Foreskin keratinocyte (primary cell): ENCODE measurements at places on chromosomes 16 and 17. TPM values are rescaled to one million over a fixed set of nuclear protein-coding genes. Genes with fewer than 3 reads are reported as not detected.

DNA sequence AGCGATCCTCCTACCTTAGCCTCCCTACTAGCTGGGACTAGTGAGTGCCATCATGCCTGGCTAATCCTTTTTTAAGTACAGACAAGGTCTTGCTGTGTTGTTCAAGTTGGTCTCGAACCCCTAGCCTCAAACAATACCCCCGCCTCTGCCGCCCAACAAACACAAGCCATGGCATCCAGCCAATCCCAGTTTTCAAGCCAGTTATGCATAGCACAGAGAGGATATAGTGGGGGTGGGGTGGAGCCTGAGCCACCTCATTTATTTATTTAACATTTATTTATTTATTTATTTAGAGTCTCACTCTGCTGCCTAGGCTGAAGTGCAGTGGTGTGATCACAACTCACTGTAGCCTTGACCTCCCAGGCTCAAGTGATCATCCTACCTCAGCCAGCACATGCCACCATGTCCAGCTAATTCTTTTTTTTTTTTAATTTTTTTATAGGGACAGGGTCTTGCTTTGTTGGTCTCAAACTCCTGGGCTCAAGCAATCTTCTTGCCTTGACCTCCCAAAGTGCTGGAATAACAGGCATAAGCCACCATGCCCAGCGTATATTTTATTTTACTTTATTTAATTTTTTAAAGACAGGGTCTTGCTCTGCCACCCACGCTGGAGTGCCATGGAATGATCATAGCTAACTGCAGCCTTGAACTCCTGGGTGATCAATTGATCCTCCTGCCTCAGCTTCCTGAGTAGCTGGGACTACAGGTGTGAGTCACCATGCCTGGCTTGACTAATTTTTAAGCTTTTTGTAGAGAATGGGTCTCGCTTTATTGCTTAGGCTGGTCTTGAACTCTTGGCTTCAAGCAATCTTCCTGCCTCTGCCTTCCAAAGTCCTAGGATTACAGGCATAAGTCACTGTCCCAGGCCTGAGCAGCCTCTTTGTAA lies 26.2 kb upstream of the KLHL11 start:
- DNase-seq: no peak

GRCh38 chr17:83064021-83064731 lies 15.2 kb upstream of the METRNL start:
- DNase-seq: no peak

The NAGS gene
- polyA plus RNA-seq: 15.8 and 17.9 TPM in 2 replicates

The C16orf92 gene
- not detected in 2 replicates for polyA plus RNA-seq

DNA sequence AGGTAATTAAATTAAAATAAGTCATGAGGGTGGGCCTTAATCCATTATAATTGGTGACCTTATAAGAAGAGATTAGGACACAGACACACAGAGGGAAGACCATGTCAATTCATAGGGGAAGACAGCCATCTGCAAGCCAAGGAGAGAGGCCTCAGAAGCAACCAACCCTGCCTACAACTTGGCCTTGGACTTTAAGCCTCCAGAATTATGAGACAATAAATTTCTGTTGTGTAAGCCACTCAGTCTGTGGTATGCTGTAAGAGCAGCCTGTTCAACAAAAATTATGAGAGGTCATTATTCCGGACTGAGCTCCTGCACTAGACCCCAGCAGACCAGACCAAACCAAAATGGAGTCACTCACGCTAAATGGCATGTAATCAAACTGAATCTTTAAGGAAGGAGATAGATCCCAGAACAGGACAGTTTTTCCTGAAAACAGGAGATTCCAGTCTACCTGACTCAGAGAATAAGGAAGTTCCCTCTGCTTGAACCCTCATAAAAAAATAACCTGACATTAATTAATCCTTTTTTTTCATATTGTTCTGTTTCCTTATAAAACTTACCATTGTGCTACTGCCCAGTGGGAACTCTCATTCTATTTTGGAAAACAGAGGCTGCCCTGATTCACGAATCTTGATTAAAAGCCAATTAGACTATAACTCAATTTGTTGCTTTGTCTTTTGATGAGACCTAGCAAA lies 74.3 kb downstream of the DNAH3 start:
- no peak for DNase-seq

The ARSG gene
- 0.16 and 0.29 TPM in 2 replicates for polyA plus RNA-seq

- no peak for DNase-seq
Measured at GRCh38 chr17:82613283-82614094, 34.8 kb downstream of the WDR45B start.

DNA sequence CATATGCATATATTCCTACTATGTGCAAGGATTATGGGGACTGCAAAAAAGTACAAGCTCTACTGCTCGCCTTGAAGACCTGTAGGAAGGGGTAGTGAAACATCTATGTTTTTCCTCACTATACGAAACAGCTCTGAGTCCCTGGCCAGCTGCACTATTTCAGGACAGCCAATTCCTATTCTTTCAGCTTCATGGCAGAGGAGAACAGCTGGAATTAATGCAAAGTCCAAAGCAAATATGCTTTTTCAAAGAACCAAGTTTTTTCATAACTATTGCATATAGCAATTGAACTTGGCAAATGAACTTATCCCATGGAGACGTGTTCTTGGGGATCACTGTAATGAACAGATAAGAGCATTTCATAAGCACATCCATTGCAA lies 122.3 kb downstream of the SPACA3 start:
- no peak for DNase-seq

DNA sequence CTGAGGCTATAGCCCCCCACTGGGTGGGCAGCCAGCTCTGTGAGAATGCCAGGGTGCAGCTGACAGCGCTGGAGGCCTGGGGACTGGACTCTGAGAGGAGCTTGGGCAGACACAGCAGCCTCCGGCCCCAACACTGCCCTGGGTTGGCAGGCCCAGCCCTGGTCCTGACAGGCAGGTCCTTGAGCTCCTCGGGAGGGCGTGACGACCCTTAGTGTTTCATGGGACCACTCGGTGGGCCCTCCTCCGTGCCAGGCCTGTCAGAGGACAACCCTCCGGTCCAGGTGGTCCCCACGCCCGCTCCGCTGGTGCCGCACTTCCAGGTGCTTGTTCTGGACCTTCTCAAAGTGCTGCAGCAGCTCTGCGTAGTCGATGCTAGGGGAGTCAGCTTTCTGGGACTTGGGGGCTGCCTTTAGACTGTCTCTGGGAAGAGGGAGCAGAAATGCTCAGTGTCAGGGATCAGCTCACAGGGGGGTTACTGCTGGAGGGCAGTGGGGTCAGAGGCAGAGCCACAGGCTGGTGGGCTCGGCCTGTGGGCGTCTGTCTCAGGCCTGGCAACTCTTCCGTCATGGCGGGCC lies 1.9 kb upstream of the MTSS2 start:
- DNase-seq: no peak

GRCh38 chr17:28078341-28079229 lies 36.1 kb downstream of the NLK start:
- no peak for DNase-seq

DNA sequence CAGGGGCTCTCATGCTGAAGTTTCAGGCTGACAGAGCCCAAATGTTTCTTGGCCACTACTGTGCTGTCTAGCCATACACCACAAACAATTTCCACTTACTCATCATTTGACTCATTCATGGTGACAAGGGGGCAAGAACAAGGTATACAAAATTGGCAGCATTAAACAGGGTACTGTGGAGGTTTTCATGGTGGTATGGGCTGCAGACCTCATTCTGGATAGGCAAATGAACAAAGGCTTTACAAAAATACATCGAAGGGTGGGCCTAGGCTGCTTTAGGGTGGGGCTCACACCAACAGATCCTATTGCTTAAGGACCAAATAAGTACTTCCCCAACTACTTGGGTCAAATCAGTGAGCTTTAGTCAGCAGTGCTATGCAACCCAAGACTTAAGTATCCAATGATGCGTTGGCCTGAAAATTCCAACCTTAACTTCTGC lies 53.0 kb downstream of the N4BP1 start:
- DNase-seq: peak; percentile 55

GRCh38 chr17:16917671-16918394 lies 54.1 kb downstream of the TNFRSF13B start:
- no peak for DNase-seq

DNA sequence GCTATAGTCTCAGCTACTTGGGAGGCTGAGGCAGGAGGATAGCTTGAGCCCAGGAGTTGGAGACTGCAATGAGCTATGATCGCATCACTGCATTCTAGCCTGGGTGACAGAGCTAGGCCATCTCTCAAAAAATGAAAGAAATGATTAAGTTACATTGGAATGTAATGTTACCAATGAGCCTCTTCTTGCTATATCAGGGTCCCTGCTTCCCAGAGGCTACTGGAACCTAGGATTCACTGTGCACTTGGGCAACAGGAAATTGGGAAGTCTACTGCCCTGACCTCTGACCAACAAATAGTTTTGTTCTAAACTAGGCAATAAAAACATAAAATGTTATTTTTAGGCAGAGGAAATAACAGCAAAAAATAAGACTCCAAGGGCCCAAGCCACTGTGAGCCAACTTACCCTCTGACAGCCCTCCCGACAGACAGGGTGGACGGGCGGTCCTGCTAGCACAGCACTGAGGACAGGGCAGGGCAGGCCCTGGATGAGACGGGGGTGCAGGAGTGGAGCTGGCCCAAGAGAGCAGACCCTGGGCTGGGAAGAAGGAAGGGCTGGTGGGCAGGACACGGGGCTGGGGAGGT lies 27.5 kb downstream of the NSMCE1 start:
- no peak for DNase-seq

The CCL13 gene
- polyA plus RNA-seq: not detected in 2 replicates

The PLA2G10 gene
- 0.79 and 0.90 TPM in 2 replicates for polyA plus RNA-seq

DNA sequence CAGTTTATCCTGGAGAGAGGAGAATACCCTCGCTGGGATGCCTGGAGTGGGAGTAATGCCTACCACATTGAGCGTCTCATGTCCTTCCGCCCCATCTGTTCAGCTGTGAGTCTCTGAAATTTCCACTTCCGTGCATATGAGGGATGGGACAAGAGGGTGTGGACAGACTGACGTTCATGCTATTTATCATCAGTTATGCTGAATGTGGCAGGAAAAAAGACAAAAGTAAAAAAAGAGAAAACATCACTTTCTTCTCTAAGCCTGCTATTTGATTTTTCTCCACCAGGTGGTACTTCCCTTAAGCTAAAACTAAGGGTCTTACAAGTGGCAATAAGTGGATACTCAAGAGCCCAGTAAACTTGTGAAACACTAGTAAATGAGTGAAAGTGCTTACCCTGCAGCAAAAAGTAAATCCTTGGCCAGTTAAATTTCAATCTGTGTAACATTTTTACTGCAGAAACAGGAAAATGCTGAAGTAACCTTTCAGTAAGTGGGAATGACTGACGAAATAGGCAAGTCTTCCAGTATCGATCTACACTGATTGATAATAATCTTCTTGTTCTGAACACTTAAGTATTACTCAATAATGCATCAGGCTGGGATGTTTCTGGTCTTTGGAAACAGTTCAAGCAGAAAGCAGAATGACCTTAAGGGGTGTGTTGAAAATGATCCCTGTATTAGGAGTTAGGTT lies 5.6 kb downstream of the CRYBA1 start:
- DNase-seq: no peak

DNA sequence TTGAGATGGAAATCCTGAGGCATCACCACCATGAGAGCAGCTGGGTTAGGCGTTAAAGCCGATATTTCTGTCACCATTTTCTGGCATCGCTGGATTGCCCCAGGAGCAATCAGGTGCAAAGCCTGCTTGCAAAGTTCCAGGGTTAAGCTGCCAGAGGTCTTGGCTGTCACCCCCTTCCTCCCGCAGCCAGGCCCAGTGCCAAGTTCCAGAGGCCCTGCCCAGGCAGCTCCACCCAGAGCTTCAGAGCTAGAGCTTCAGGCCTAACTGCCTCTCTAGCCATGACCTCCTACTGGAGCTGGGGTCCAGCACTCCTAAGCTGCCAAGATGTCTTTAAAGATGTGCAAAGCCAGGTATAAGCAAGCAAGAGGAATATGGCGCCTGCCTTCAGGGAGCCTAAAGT lies 8.8 kb upstream of the TMEM238L start:
- no peak for DNase-seq

DNA sequence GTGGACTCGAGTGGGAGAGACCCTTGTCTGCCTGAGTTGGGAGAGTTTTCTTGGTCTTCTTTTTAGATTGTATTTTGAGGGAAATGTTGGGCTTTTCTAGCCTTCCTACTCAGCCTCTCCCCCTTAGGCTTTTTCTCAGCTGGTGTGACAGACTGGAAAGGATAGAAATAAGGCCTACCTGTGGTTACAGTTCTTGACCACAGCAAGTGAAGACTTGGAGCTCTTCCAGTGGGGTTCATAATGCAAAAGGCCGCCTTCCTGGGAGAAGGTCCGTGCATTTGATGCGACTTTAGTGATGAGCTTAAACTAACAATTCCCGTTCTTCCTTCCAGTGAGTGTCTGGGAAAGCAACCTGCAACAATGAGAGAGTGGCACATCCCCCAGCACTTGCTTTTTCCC lies 56.8 kb downstream of the B9D1 start:
- no peak for DNase-seq

- DNase-seq: no peak
Measured at GRCh38 chr17:17079761-17080160, 37.5 kb downstream of the MPRIP start.

- peak; percentile 19 for DNase-seq
Measured at GRCh38 chr17:29347831-29348629, 42.1 kb upstream of the TAOK1 start.

- DNase-seq: no peak
Measured at GRCh38 chr16:67082891-67083290, 26.9 kb upstream of the PHAF1 start.

The SGCA gene
- not detected in 2 replicates for polyA plus RNA-seq

DNA sequence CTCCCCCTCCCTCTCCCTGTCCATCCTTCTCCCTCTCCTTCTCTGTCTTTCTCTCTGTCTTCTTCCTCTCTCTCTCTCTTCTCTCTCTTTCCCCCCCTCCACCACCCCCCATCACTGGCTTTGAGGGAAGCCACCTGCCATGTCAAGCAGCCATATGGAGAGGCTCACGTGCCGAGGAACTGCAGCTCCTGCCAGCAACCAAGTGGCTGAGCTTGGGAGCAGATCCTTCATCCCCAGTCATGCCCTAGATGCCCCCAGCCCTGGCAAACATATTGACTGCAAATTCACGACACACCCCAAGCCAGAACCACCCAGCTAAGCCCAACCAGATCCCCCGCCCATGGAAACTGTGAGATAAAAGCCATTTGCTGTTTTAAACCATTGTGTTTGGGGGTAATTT lies 40.9 kb upstream of the RBFOX3 start:
- DNase-seq: no peak

The ITGB3 gene
- polyA plus RNA-seq: 0.01 TPM in 1 of 2 replicates, not detected in the other

DNA sequence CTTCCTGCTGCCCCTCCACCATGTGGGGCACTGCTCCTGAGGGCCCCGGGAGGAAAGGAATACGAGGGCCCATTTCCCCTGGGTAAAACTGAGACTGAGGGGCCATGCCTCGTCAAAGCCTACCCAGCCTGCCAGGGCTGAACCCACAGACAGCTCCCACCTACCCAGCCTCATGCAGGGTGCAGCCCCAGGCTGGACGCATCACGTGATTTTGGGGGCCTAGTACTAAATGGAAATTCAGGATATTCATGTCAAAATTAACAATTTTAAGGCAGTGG lies 3.4 kb upstream of the OSGIN1 start:
- DNase-seq: no peak
